ENCODE measurements at places on chromosomes 16 and 17. TPM values are rescaled to one million over a fixed set of nuclear protein-coding genes. Genes with fewer than 3 reads are reported as not detected.

DNA sequence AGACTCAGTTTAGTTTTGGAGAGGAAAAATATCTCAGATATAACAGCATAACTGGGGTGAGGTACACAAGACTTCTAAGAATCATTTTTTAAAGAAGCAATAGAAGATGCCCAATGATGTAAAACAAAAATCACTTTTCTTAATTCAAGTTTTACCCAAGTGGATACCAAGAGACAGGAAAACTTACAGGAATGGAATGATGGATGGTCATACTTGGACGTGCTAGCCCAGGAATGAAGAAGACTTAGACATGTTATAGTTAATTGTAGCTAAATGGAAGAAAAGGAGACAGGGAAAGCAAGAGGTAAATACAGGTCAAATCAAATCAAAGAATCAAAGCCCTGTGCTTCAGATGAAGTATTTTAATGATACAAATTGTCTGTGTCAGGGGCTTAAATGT lies 312.7 kb upstream of the KCNJ16 start:
- no peak for DNase-seq

DNA sequence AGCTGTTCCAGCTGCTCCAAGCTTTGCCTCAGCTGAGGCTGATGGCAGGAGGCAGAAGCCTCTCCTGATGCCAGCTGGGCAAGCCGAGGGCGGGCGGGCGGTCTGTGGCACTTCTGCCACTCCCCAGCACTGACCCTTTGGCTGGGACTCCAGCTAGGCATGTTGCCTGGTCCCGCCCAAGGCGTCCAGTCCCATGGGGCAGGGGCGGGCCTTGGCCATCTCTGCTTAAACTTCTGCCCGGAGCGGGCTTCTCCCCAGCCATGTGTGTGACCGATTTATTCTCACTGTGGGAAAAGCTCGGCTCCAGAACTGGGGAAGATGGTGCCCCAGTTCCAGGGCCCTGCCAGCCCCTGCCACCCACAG lies 349.1 kb downstream of the SEC14L1 start:
- no peak for DNase-seq

- no peak for DNase-seq
Observed at GRCh38 chr16:16864536-16864935, 485.6 kb downstream of the NPIPA7 start.

GRCh38 chr16:2213817-2214718 lies 572 bp downstream of the PGP start:
- DNase-seq, result peak; percentile 18

KRTAP3-3 gene
- not detected for polyA plus RNA-seq

DNA sequence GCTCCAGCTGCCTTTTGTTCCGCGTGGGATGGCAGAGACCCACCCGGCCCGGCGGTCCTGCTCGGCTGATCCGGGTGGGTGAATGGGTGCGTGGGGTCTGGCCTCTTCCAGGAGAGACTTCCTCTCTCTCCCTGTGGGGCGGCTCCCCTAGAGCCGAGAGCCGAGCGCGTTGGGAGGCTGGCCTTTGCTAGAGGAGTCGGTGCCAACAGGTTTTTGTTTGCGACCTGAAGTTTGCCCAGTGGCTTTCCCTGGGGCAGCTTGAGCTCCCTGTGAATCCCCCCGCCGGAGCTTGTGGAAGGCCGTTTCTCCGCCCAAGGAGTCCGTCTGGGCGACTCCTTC lies 970 bp downstream of the EPN2 start:
- peak; percentile 50 for DNase-seq

DNA sequence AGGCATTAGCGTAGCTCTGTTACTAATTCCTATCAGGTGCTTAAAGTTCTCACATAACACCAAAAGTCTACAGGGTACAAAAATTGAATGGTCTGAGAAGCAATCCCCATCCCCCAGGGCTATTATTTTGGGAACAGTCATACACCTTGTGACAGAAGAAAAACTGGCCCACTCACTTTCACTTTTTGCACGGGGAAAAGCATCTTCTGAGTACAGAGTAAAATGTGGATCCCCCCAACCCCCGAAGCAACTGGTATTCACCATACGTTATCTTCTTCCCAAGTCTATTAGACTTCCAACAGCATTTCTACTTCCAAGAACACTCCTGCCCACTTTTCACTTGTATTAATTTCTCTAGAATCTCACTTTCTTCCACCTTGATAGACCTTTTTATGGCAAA lies 11.8 kb downstream of the GGA3 start:
- DNase-seq, result no peak

TNFSF13 gene
- polyA plus RNA-seq, result 3.9 TPM
